ENCODE measurements at places on chromosomes 7 and 10. TPM values are rescaled to one million over a fixed set of nuclear protein-coding genes. Genes with fewer than 3 reads are reported as not detected.

Gene CCNY
- total RNA-seq, result 9.6 TPM

Gene C10orf62
- 1.3 TPM for total RNA-seq

Gene GIMAP7
- total RNA-seq, result 3.6 TPM

Gene APBB1IP
- 2.3 TPM for total RNA-seq

Gene CXCL12
- total RNA-seq, result 158 TPM

DNA sequence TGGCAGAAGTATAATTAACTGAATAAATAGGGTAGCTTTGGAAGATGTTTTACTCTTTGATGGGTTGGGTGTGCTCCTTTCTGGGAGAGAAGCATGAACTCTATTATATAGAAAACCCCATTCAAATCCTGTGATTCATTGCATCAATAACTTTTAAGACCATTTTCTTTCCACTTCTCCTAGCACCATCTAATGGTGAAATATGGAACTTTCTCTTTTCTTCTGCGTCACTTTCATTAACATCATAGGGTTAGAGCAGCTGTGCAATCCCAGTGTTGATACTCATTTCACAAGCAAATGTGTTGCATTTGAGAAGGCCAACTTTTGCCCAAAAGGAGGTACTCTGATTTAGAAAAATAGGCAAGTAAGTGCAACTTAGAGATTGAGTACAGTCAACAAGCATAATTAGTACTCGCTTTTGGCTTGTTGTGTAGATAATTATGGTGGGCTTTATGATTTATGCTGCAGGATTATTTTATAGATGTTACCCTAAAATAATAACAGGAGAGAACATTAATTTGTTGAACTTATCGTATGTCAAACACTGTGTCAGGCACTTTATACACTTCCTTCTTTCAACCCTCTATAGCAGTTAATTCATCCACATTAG is 92.9 kb downstream of the CPED1 start:
- no peaks in the 10 kb centered on the region for H3K36me3 ChIP-seq
- H3K27ac ChIP-seq, result no peak overlapping the region
- no peak overlapping the region for H3K4me3 ChIP-seq
- no peaks in the 10 kb centered on the region for H3K4me1 ChIP-seq
- peak; percentile 4 for DNase-seq
- no peaks in the 10 kb centered on the region for H3K27me3 ChIP-seq

GRCh38 chr7:29115130-29115687 is 31.1 kb downstream of the CPVL start:
- H3K27ac ChIP-seq, result no peak overlapping the region
- no peaks in the 10 kb centered on the region for H3K4me1 ChIP-seq
- H3K4me3 ChIP-seq, result no peak overlapping the region
- H3K36me3 ChIP-seq, result no peaks in the 10 kb centered on the region

- H3K27ac ChIP-seq, result no peak overlapping the region
- H3K36me3 ChIP-seq, result peaks cover 44% of the 10 kb centered on the region
- H3K4me1 ChIP-seq, result no peaks in the 10 kb centered on the region
- no peaks in the 10 kb centered on the region for H3K27me3 ChIP-seq
- DNase-seq, result no peak
- no peak overlapping the region for H3K4me3 ChIP-seq
These were observed 10.1 kb downstream of the FZD9 start for GRCh38 chr7:73443548-73444255.

DNA sequence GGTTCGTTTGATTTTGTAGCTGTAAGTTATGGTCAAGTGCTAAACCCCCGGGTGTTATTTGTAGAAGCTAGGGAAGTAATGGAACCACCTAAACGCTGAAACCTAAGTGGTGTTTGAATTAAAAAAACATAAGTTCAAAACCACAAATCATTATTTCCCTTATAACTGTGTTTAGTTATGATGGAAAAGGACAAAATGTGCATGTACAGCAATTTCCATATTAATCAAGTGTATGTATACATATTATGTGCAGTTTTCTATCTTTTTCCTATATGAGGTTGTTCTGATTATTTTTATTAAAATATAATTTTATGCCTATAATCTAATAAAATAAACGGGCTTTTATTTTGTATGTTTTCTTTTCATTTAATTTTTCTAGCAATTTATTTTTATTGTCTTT is 45.9 kb downstream of the IL6 start:
- H3K27me3 ChIP-seq, result no peaks in the 10 kb centered on the region
- H3K4me3 ChIP-seq, result no peak overlapping the region
- DNase-seq, result no peak
- H3K4me1 ChIP-seq, result no peaks in the 10 kb centered on the region

DNA sequence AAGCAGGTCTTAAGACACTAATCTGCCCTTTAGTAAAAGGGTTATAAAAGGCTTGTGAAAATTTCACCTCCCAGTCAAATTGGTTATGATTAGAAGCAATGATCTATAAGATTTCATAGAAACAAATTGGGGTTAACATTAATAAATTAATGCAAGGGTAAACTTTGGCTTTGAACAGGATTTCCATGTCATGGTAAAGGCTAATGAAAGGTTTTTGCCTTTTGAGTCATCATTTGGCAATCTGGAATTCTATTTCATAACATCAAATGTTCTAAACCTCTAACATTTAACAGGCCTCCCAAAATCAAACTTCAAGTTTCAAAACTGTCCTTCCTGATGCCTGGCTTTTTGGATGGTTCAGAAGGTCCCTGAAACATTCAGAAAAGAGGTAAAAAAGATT is 62.4 kb downstream of the COA1 start:
- H3K27me3 ChIP-seq, result no peaks in the 10 kb centered on the region
- H3K27ac ChIP-seq, result no peak overlapping the region
- peaks cover 21% of the 10 kb centered on the region for H3K4me1 ChIP-seq

GRCh38 chr7:115099906-115100305 is 178.0 kb downstream of the MDFIC start:
- H3K4me1 ChIP-seq, result peaks cover 26% of the 10 kb centered on the region
- no peak overlapping the region for H3K4me3 ChIP-seq
- no peak overlapping the region for H3K27ac ChIP-seq

DNA sequence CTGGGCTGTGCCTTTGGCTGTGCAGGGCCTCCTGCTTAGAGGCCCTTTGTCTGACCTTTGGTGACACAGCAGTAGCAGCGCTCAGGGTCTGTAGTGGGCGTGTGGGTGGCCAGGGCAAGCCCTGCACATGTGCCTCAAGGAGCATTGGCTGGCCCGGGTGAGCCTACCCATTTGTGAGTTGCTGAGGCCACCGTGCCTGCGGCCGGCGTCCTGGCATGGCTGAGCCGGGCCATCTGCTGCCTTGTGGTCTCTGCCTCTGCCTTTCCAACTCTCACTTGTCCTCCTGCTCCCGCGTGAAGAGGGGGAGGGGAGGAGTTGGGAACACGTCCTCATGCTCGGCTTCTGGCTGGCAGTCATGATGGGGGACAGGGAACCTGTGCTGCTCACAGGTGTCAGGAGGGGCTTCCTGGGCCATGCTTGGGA is 9.2 kb upstream of the ORAI2 start:
- no peak overlapping the region for H3K27ac ChIP-seq
- no peak for DNase-seq
- H3K4me3 ChIP-seq, result no peak overlapping the region
- no peaks in the 10 kb centered on the region for H3K36me3 ChIP-seq
- H3K27me3 ChIP-seq, result no peaks in the 10 kb centered on the region

DNA sequence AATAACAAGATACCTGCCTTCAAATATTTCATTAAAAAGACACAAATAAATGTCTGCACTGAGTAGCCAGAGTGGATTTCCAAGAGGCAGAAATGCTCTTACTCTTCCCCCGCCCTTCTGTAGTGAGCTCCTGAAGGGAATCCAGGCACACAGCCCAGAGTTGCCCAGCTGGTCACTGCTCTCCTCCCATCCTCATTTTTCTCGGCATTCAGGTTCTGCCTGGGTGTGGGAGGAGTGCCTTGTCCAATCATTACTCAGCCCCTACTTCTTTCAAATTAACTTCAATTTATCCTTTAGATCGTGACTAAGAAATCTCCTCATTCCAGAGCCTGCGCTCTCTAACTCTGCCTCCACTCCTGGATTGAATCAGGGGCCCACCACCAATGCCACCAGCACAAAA is 12.2 kb downstream of the CCDC6 start:
- no peak overlapping the region for H3K27ac ChIP-seq
- H3K36me3 ChIP-seq, result no peaks in the 10 kb centered on the region
- H3K4me1 ChIP-seq, result peaks cover 80% of the 10 kb centered on the region

DNA sequence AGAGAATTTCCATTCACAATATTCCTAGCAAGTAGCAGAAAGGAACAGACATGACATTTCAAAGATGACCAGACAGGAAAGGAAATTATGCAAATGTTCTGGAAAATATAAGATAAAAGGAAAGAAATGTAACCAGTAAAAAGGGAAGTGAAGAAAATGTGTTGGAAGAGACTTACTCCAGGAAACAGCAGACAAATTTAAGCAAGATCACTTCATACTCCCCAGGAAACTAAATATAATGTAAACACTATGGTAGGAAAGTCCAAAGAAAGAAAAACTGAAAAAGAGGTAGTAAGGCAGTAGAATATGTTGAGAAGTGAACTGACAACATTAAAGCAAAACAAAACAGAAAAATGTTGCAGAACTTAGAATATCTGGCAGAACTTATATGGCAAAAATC is 6.4 kb upstream of the ST8SIA6 start:
- H3K4me1 ChIP-seq, result no peaks in the 10 kb centered on the region
- H3K27ac ChIP-seq, result no peak overlapping the region
- no peaks in the 10 kb centered on the region for H3K27me3 ChIP-seq
- no peak overlapping the region for H3K4me3 ChIP-seq
- DNase-seq, result no peak

DNA sequence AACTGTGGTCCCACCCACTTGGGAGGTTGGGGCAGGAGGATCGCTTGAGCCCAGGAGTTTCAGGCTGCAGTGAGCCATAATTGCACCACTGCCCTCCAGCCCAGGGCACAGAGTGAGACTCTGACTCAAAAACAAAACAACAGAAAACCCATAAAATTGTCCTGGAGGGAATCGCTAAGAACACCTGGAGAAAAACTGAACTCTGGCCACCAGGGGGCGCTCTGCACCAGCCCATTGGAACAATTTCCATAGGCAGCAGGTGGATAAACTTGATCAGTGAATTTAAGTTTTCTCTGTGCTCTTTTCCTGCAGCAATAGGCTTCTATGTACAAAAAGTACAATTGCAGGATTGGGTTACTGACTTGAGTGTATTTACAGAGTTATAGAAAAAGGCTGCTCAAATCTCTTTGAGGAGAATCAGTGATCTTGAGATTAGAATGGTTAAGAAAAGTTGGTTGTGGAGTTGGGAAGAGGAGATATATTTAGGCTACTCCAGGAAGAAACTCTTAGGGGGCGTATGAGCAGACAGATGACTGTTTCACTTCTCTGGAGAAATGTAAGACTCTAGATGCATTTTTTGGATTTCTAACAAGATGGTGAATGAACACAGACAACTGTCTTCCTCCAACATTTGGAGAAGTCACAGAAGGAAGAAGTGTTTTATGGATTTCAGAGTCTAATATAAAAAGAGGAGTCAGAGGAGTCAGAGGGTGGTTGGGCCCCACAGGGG is 274.9 kb upstream of the GALNT17 start:
- H3K4me3 ChIP-seq, result no peak overlapping the region
- H3K36me3 ChIP-seq, result no peaks in the 10 kb centered on the region
- peak; percentile 60 for DNase-seq

GRCh38 chr7:77450054-77450453 is 33.9 kb upstream of the GSAP start:
- H3K27ac ChIP-seq, result no peak overlapping the region
- DNase-seq, result no peak
- no peaks in the 10 kb centered on the region for H3K36me3 ChIP-seq
- H3K4me3 ChIP-seq, result no peak overlapping the region
- H3K27me3 ChIP-seq, result no peaks in the 10 kb centered on the region

DNA sequence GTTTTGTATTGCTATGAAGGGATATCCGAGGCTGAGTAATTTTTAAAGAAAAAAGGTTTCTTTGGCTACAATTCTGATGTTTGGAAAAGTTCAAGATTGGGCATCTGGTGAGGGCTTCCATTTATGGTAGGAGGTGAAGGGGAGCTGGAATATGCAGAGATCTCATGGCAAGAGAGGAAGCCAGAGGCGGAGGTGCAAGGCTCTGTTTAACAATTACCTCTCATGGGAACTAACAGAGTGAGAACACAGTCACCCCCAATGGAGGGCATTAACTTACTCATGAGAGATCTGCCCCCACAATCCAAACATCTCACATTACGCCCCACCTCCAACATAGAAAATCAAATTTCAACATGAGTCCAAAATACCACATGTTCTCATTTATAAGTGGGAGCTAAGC is 62.0 kb downstream of the AKR1D1 start:
- H3K4me3 ChIP-seq, result no peak overlapping the region
- H3K4me1 ChIP-seq, result no peaks in the 10 kb centered on the region
- H3K27ac ChIP-seq, result no peak overlapping the region
- no peak for DNase-seq
- no peaks in the 10 kb centered on the region for H3K27me3 ChIP-seq
- H3K36me3 ChIP-seq, result no peaks in the 10 kb centered on the region

- no peaks in the 10 kb centered on the region for H3K27me3 ChIP-seq
- DNase-seq, result no peak
- no peak overlapping the region for H3K4me3 ChIP-seq
- H3K36me3 ChIP-seq, result no peaks in the 10 kb centered on the region
These were observed 40.3 kb upstream of the CNTNAP2 start for GRCh38 chr7:146076344-146076743.

Measured in body of pancreas (tissue), 4 donors.